Thymus (tissue), 14 donors: ENCODE measurements at places on chromosomes 6 and 20. TPM values are rescaled to one million over a fixed set of nuclear protein-coding genes. Genes with fewer than 3 reads are reported as not detected.

DNA sequence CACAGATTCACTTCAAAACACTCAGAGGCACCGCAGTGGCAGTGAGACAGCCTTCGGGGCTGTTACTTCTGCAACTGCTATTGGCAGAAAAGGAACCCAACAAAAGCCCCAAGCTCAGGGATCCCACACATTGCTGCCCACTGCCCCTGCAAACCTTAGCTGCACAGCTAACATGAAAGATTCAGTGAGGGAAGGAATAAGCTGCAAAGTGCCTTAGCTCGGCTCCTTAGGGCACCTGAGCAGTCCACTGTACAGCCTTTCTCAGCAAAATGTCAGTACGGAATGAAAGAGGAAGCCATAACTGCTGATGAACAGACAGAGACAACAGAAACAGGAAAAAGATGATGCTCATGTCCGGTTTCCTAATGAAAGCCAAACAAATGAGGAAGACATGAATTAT, 179.7 kb upstream of the SHLD1 start:
- DNase-seq = no peak
- no peaks in the 10 kb centered on the region for H3K4me1 ChIP-seq
- H3K36me3 ChIP-seq = peaks cover 67% of the 10 kb centered on the region
- H3K27ac ChIP-seq = peak overlapping the region; percentile 64

GPX5 gene
- total RNA-seq = not detected

- no peak overlapping the region for H3K27ac ChIP-seq
- DNase-seq = no peak
- peaks cover 5% of the 10 kb centered on the region for H3K36me3 ChIP-seq
- H3K27me3 ChIP-seq = no peaks in the 10 kb centered on the region
- H3K4me1 ChIP-seq = peaks cover 10% of the 10 kb centered on the region
These were observed 9.0 kb downstream of the EXOC2 start for GRCh38 chr6:683742-684440.

DNA sequence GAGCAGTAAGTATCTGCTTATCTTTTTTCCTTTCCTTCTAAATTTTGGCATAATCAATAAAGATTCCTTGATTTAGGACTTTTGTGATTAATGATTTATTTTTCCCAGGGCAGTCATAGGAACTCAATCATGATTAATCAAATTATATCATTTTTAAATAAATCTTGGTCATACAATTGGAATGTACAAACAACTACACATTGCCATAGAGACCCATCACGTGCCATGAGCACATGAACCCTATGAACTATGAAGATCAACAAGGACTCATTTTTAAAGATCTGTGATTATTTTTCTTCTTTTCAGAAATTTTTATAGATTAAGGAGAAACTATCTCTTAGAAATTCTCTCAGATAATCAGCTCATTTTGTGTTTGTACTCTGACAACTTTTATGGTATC, 622.4 kb downstream of the BCKDHB start:
- no peaks in the 10 kb centered on the region for H3K36me3 ChIP-seq
- no peak overlapping the region for H3K27ac ChIP-seq
- DNase-seq = no peak

MTHFD1L gene
- 13.9 TPM for total RNA-seq

GRCh38 chr20:32894711-32895355, 36.1 kb downstream of the EFCAB8 start:
- H3K27me3 ChIP-seq = no peaks in the 10 kb centered on the region
- H3K4me3 ChIP-seq = no peak overlapping the region
- no peaks in the 10 kb centered on the region for H3K36me3 ChIP-seq
- H3K4me1 ChIP-seq = peaks cover 5% of the 10 kb centered on the region
- H3K27ac ChIP-seq = no peak overlapping the region

DNA sequence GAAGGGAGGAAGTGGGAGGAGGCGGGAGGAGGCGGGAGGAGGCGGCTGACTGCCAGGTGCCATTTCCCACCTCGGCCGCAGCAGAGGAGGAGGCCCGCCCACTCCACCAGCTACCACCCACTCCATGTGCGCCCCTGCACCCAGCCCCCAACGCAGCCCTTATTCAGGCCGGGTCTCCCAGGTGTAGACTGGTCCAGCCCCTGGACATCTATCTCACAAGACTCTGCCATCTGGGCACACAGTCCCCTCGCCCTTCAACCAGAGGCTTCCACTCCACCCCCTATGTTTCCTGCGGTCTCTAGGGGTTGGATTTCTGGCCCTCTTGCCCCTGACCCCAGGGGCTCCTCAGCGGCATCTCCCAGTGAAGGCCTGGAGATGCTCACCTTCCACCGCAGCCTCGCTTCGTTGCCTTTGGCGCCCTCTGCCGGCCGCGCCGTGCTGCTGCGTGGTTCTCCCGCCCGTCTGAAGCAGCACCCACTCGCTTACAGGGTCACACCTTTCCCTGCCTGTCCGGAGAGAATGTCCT, 32.6 kb upstream of the FAM83D start:
- H3K27me3 ChIP-seq = no peaks in the 10 kb centered on the region
- H3K4me1 ChIP-seq = peaks cover 6% of the 10 kb centered on the region
- H3K36me3 ChIP-seq = peaks cover 9% of the 10 kb centered on the region
- H3K4me3 ChIP-seq = no peak overlapping the region
- DNase-seq = peak; percentile 36
- H3K27ac ChIP-seq = no peak overlapping the region

ZNF311 gene
- 0.76 TPM for total RNA-seq

GRCh38 chr6:28172006-28172405, 30.3 kb downstream of the ZKSCAN8 start:
- H3K36me3 ChIP-seq = no peaks in the 10 kb centered on the region
- DNase-seq = no peak
- H3K4me1 ChIP-seq = no peaks in the 10 kb centered on the region
- no peaks in the 10 kb centered on the region for H3K27me3 ChIP-seq
- no peak overlapping the region for H3K27ac ChIP-seq
- no peak overlapping the region for H3K4me3 ChIP-seq

DNA sequence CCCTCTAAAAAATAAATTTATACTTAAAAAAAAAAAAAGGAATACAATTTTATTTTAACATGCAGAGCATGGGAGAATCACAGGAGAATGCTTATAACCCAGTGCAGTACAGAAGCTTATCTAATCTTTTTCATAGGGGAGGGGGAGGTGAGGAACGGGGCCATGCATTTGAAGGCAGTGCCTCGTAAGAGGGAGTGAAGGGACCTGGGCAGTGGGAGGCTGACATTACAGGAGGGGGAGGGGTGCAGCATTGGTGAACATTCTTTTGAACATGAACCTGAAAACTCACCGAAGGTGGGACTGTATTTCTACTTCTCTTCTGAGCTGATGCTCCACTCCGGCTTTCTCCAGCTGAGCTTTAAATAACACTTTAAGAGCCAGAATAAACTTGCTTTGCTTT, 9.3 kb downstream of the AURKA start:
- no peaks in the 10 kb centered on the region for H3K4me1 ChIP-seq
- no peak overlapping the region for H3K4me3 ChIP-seq
- H3K27me3 ChIP-seq = no peaks in the 10 kb centered on the region
- no peak overlapping the region for H3K27ac ChIP-seq
- no peak for DNase-seq

MOCS3 gene
- 3.4 TPM for total RNA-seq

DNA sequence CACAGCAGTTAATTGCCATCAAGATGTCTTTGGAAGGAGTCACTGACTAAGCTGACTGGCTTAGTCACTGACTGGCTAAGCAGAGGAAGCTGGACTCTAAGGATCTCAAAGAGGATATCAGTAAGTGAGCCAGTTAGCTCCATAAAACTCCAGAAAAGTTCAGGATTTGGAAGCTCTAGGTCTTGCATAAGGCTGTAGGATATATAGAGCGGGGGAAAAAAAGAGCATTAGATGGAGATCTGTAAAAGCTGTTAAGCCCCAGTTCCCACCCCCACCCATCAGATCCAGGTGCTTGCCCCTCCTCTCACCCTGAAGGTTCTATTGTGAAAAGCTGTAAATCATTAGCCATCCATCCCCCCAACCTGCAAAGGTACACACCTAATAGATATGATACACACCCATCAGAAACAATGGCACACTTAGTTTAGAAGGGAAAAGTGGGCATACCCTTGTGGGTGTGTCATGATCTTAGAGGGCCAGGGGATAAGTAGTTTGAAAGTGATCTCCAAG, 32.2 kb downstream of the CARMIL1 start:
- H3K4me1 ChIP-seq = no peaks in the 10 kb centered on the region
- no peak for DNase-seq
- H3K27me3 ChIP-seq = no peaks in the 10 kb centered on the region
- H3K4me3 ChIP-seq = no peak overlapping the region
- no peak overlapping the region for H3K27ac ChIP-seq
- H3K36me3 ChIP-seq = no peaks in the 10 kb centered on the region

GRCh38 chr20:43781215-43781614, 54.4 kb upstream of the GTSF1L start:
- no peak overlapping the region for H3K4me3 ChIP-seq
- H3K4me1 ChIP-seq = no peaks in the 10 kb centered on the region
- no peak overlapping the region for H3K27ac ChIP-seq
- no peak for DNase-seq

- H3K36me3 ChIP-seq = no peaks in the 10 kb centered on the region
- H3K4me3 ChIP-seq = no peak overlapping the region
- H3K27ac ChIP-seq = no peak overlapping the region
- H3K4me1 ChIP-seq = no peaks in the 10 kb centered on the region
These were observed 477.1 kb upstream of the SPTLC3 start for GRCh38 chr20:12531626-12532025.

DNA sequence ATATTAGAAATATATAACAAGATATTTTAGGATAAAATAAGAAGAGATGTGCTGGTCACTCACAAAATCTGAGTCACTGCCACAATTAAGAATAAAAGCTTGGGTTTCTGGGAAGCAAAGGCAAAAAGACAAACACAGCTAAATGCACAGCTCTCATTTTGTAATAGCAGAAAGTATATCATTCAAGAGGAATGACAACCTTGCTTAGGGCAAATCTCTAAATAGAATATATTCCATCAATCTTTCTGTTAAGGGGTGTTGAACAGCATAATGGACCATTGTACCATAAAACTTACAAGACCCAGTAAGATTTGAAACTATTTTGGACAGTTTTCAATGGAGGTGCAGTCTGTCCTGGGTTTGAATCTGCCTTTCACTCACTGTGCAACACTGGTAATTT, 464.9 kb upstream of the SOX4 start:
- H3K27me3 ChIP-seq = no peaks in the 10 kb centered on the region
- no peaks in the 10 kb centered on the region for H3K4me1 ChIP-seq
- DNase-seq = no peak
- H3K4me3 ChIP-seq = no peak overlapping the region
- H3K36me3 ChIP-seq = no peaks in the 10 kb centered on the region
- no peak overlapping the region for H3K27ac ChIP-seq

GRCh38 chr6:105791179-105791578, 295.0 kb upstream of the PRDM1 start:
- H3K27me3 ChIP-seq = no peaks in the 10 kb centered on the region
- H3K4me1 ChIP-seq = peaks cover 14% of the 10 kb centered on the region
- H3K36me3 ChIP-seq = no peaks in the 10 kb centered on the region
- no peak for DNase-seq
- H3K4me3 ChIP-seq = no peak overlapping the region
- H3K27ac ChIP-seq = no peak overlapping the region

DNA sequence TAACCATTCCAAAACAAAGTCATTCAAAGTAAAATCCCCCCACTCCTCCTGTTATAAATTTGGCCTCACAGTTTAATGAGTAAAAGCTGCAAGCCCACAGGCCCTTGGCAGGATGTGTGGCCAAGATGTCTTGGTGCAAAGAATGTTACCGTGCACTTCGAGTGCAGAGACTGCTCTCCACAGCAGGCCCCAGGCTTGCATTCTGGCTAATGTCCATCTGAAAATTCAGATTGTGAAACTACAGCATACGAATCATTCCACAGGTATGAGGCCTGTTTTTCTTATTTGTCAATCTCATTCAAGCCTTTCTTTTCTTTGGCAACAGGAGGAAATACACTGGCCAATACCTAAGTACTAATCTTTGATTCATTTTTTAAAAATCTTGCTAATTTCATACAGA, 7.1 kb downstream of the RPS6KA2 start:
- no peaks in the 10 kb centered on the region for H3K27me3 ChIP-seq
- peaks cover 3% of the 10 kb centered on the region for H3K4me1 ChIP-seq
- no peaks in the 10 kb centered on the region for H3K36me3 ChIP-seq

ANGPT4 gene
- under 0.01 TPM for total RNA-seq

SLC13A3 gene
- 1.4 TPM for total RNA-seq

RSPH4A gene
- 0.38 TPM for total RNA-seq

DNA sequence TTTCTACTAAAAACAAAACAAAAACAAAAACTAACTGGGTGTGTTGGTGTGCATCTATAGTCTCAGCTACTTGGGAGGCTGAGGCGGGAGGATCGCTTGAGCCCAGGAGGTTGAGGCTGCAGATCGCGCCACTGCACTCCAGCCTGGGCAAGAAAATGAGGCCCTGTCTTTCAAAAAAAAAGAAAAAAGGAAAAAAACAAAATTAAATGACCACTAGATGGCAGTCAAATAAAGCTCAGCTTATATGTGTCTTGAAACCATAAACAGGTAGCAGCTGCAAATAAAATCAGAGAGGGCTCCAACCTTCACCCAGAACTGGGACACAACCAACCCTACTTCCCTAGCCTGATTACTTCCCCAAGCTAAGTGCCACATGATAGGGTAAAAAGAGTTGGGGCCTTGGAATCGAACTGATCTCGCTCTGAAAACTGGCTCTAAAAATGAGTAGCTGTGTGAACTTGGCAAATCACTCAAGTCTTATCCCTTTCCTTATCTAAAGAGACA, 67.1 kb upstream of the ADGRF4 start:
- H3K27me3 ChIP-seq = no peaks in the 10 kb centered on the region
- H3K4me1 ChIP-seq = peaks cover 4% of the 10 kb centered on the region
- H3K36me3 ChIP-seq = no peaks in the 10 kb centered on the region
- H3K27ac ChIP-seq = no peak overlapping the region
- H3K4me3 ChIP-seq = no peak overlapping the region

C20orf141 gene
- not detected for total RNA-seq

DNA sequence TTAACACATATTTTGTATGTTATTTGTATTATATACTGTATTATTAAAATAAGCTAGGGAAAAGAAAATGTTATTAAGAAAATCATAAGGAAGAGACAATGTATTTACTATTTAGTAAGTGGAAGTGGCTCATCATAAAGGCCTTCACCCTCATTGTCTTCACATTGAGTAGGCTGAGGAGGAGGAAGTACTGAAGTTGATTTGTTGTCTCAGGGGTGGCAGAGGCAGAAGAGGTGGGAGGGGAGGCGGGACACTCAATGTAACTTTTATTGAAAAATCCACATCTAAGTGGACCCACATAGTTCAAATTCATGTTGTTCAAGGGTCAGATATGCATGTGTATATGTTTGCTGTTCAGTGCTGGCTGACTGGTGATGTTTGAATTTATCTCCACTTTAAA, 210.2 kb upstream of the CITED2 start:
- no peak overlapping the region for H3K4me3 ChIP-seq
- H3K4me1 ChIP-seq = peaks cover 11% of the 10 kb centered on the region
- no peaks in the 10 kb centered on the region for H3K36me3 ChIP-seq
- no peak for DNase-seq

GRCh38 chr20:62409931-62410745, 3.1 kb upstream of the CABLES2 start:
- peaks cover 25% of the 10 kb centered on the region for H3K4me1 ChIP-seq
- H3K36me3 ChIP-seq = no peaks in the 10 kb centered on the region
- no peak overlapping the region for H3K27ac ChIP-seq
- H3K4me3 ChIP-seq = no peak overlapping the region
